ENCODE measurements at places on chromosomes 12 and 14.

DNA sequence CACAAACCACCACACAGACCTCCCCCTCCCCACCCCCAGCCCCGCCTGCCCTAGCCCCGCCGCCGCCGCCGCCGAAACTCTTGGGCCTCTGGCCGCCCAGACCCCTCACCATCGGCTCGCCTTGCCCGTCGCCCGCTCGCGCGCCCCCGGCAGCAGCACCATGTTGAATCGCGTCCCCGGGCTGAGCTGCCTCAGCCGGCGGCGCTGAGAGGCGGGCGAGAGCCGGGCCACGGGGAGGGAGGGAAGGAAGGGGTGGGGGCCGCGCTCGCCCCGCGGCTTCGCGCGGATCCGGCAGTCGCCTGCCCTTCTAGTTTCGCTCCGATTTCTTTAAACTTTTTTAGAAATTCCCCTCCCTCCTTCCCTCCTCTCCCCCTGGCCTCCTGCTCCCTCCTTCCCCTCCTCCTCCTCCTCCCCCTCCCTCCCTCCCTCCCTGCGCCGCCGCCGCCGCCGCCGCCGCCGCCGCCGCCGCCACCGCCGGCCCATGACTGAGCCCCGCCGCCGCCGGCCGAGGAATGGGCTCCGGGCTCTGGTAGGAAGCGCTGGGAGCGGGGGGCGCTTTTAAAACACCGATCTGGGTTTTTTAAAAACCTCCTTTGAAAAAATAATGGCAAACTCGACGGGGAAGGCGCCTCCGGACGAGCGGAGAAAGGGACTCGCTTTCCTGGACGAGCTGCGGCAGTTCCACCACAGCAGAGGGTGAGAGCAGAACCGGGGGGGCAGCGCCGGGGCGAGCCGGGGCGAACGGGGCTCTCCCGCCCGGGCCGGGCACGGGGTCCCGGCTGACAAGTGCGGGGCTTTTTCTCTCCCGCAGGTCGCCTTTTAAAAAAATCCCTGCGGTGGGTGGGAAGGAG, at the start of gene ARID2:
TSS of gene ARID2 (plus strand) at position 474 of the 851 bp plus-strand sequence. CDS start at position 605, 131 bp downstream.
- peak; percentile 48 for DNase-seq

GRCh38 chr14:26400373-26400772, 197.5 kb downstream of the NOVA1 start:
- no peak for DNase-seq

DNA sequence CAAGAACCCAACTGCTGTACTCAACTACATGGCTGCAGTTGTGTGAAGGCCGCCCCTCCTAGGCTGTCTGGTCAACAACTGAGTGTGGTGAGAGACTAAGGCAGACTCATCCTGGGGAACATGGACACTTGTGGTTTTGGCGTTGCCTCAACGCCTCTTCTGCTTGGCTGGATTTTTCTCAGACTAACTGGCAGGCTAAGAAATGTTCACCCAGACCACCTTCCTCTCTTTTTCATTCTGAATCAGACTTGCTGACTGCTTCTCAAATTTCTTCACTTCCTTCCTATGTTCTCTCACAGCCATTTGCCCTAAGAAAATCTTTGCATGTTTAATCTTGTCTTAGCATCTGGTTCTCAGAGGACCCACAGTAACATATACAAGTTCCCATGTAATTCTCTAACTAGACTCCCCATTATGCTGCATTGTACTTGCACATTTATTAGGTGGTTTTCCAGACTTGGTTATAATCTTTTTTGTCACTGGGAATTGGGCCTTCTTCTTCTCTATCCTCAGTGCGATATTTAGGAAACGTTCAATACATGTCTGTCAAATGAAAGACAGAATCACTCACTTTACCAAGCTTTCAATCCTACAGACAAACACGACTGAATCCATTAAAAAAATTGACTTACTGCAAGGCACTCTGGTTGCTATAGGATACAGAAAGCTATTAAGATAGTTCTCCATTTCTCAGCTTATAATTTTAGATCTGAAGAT, 327.6 kb downstream of the CCER1 start:
- DNase-seq = no peak

- no peak for DNase-seq
These were observed 64.0 kb upstream of the ATF1 start for GRCh38 chr12:50699940-50700339.

- peak; percentile 82 for DNase-seq
These were observed 16.5 kb downstream of the SELPLG start for GRCh38 chr12:108616941-108617858.

DNA sequence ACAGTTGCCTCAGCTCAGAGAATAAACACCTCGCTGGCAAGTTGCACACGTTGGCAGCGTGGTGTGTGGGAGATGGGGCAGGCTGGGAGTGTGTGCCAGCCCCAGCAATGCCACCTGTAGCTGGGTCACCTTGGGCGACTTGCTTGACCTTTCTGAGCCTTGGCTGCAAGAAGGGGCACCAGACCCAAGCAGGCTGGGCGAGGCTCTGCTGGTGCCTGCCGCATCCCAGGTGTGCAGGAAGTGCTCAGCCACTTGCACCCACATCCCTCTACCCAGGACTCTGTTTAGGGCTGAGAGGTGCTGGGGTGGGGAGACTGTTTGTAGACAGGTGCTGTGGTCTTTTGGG, 629 bp downstream of the FAM181A start:
- no peak for DNase-seq

- no peak for DNase-seq
These were observed 263.0 kb downstream of the NEDD1 start for GRCh38 chr12:97169889-97170567.

- DNase-seq = no peak
These were observed 251.6 kb downstream of the TRHDE start for GRCh38 chr12:72523754-72524153.

DNA sequence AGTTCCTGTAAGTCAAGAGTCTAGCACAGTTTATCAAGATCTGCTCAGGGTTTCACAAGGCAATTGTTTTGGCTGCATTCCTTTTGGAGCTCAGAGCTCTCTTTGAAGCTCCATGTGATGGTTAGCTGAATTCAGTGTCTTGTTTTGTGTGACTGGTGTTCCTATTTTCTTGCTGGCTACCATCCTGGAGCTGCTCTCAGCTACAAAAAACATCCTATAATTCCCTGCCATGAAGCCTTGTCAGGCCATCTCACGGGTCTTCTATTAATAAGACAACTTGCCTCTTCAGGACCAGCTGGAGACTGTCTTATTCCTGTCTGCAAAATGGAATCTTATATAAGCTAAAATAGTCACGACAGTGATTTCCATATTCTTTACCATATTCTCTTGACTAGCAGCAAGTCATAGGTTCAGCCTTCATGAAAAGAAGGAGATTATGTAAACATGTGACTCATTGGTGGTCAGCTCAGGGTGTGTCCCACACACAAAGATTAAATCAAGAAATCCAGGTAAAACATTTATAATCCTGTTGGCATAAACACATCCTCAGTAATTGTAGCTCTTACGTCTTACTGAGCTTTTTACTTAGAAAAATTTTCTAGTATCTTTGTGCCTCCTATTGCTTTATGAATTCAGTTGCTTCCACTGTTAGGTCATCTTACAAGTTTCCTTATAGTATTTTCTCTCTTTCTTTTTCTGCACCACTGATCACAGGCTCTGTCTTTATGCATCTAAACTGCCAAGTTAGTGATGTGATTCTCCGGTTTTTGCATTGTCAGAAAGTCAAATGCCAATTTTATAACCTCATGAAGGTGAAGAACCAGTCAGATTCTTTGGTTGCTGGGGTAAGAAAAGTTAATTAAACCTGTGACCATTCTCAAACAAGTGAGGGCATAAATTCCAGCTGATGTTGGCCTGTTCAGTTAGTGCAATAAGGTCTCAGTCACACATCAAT, 378.5 kb upstream of the MGAT4C start:
- no peak for DNase-seq

DNA sequence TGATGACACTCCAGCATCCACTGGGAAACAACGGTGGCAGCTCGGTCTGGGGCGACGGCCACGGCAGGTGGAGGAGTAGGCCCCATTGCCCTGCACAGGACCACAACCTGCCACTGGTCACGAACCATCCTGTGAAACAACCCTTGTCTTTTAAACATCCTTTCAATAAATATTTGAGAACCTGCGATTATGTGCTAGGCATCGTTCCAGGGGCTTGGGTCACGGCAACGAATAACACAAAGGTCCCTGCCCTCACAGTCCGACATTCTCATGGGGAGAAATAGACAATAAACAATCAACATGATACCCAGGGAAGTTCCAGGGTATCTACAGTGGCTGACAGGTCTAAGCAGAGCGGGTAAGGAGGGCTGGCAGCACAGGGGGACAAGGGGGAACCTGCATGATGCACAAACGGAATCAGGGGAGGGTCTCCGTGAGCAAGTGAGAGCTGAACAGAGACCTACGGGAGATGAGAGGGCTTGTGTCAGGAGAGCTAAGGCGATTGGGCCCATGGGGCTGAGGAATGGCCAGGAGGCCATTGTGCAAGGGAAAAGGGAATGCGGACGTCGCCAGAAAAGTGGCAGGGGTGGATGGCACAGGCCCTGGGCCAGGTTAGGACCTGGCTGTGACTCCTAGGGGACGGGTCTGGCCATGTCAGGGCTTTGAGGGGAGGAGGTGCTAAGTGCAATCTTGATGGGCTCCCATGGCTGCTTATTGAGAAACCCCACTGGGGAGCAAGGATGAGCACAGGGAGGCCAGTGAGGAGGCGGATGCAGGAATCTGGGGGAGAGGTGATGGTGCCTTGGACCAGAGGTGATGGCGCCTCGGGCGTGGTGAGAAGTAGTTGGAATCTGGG, 9.7 kb downstream of the SCARB1 start:
- DNase-seq = no peak

DNA sequence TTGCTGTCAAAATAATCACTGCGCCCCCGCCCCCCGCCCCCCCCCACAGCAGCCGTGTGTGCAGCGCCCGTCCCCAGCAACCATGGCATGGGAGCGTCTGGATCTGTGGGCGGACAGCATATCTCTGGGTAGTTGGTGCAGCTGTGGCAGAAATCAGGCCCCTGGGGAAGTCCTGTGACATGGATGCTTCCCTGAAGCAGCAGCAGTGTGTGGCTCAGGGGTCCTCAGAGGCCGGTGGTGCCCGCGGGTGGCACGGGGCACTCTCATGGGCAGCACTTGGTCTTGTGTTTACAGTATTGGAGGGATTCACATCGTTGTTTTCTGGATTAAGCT, 19.2 kb downstream of the XRCC3 start:
- no peak for DNase-seq

- no peak for DNase-seq
These were observed 1153.0 kb upstream of the TMEM132C start for GRCh38 chr12:127113945-127114344.

DNA sequence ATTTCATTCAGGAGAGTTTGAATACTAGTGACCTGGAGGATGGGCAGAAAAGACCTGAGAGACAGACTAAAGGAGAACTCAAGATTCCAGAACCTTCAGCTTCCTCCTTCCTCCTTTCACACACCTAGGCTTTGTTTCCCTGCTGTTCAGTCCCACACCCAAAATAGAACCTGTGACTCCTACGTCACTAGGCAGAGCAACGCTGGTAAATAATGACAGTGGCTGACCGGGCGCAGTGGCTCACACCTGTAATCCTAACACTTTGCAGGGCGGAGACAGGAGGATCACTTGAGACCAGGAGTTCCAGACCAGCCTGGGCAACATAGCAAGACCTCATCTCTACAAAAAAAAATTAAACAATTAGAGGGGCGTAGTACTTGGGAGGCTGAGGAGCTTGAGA, 166.4 kb upstream of the FKBP4 start:
- no peak for DNase-seq

GRCh38 chr12:19908830-19909229, 459.5 kb upstream of the PDE3A start:
- no peak for DNase-seq

DNA sequence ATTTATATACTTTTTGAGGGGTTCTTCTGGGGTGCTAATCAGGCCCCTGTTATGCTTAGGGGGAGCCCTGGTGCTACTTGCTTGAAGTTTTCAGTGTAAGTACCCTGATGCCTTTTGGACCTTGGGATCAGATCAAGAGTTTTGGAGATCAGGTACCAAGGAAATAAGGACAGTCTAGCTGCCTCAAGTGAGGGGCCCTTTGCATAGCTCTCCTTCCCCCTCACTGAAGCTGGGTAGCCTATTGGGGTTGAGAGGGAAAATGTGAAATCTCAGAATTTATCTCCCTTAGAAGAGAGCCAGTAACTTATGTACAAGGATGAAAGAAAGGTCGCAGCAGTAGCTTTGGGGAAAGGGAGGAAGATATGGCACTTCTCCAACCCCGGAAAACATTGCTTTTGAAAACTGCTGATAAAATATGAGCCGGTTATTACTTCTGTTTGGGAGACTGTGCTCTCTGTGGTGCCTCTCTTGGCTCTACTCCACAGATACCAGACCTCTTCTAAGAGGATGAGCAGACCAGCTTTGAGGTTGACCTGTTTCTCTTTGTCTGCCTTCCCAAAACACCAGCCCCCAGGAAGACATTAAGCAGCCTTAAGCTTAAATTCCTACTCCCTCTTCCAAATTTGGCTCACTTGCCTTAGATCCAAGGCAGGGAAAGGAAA, 8.8 kb upstream of the AMHR2 start:
- DNase-seq = no peak

DNA sequence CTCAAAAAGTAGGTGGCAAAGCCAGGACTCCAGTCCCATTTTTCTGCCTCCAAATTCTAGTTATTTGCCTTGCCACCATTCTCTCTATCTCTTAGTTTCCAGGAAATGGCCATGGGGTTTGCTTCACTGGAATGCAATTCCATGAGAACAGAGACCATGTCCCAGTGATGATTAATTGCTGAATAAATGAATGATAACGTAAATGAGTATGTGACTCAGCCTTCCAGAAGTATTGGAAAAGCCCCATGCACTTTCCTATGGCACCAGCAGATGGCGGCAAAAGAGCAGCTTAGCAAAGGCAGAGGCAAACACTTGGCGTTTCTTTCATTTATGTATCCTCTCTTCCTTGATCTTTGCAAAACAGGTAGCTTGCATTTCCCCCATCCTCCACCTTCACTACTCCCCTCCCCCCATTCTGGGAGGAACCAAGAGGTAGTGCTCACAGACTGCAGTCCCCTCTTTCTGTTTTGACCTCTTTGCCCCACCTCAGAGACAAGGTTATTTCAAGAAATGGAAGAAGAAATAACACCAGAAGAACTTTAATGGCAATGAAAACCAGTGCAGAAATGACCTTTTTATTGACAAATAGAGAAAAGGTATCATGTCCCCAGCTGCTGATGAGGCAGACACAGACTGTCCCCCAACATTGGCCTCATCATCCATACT, 21.3 kb downstream of the TBX3 start:
- DNase-seq = peak; percentile 50

DNA sequence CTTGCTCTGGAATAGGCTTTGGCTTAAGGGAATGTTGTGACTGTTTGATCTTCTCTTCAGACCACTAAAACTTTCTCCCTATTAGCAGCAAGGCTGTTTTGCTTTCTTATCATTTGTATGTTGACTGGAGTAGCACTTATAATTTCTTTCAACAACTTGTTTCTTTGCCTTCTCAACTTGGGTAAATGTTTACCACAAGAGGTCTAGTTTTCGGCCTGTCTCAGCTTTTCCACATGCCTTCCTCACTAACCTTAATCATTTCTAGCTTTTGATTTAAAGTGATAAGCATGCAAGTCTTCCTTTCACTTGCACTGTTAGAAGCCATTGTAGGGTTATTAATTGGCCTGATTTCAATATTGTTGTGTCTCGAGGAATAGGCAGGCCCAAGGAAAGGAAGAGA, 126.7 kb upstream of the AEBP2 start:
- DNase-seq = no peak

Measured in activated CD4-positive, alpha-beta T cell treated with anti-CD3 and anti-CD28 coated beads, Interleukin-2, amount 50 U/mL, for 4 hours (primary cell).